ENCODE measurements at places on chromosomes 4 and X. TPM values are rescaled to one million over a fixed set of nuclear protein-coding genes. Genes with fewer than 3 reads are reported as not detected.

GRCh38 chr4:155522201-155522600, 144.4 kb upstream of the GUCY1A1 start:
- no peak for DNase-seq

DNA sequence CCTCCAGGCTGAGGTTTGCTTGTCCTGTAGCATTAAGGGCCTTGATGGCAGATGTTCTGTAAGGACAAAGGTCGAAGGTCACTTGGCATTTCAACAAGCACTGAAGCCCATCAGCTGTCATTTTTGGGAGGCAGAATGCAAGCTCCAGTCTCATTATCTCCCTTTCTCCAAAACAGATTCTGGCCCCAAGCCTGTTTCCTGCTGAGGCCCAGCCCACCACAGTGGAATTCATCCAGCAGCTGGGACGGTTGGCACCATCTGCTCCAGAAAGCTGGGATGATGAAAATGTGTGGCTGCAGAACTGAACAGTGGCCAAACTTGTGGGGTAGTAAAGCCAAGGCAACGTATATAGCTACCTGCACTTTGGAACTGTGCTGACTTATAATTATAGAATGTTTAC, 17.7 kb upstream of the PPEF2 start:
- DNase-seq, result peak; percentile 89

DNA sequence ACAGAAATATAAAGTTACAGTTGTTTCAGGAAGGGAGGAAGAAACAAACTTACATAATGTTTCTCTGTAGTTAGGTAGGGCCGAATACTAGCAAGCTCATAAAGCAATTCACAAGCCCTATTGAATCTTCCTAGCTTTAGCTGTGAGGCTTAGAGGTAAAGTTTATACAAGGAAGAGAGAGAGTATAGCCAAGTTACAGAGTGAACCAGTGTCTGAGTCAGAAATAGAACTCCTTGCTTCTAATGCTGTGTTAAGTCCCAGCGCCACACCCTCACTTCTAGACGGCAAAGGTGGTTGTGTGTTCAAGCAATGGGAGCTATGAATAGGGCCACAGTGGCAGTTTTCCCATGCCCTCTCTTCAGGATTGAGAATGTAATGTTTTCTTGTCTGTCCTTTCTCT, 6.1 kb downstream of the LPAR4 start:
- DNase-seq, result no peak

The SPANXB1 gene
- total RNA-seq, result not detected

GRCh38 chrX:72002875-72003274, 92.2 kb downstream of the NHSL2 start:
- DNase-seq, result peak; percentile 35
